ENCODE measurements at places on chromosomes 4 and X.
A peak's percentile ranks its signal among the peaks of the same experiment; 100 is the strongest.

DNA sequence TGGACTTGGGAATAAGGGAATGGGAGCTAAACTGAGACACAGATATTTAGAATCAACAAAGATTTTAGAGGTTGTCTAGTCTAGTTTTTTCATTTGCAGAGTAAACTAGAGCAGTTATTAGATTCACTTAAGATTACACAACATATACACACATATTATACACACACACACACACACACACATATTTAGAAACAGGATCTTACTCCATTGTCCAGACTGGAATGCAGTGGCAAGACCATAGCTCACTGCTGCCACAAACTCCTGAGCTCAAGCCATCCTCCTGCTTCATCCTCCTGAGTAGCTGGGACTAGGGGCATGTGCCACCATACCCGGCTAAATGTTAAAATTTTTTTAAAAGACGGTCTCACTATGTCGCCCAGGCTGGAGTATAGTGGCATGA is 127.8 kb downstream of the TSPAN5 start:
- no peak for DNase-seq

DNA sequence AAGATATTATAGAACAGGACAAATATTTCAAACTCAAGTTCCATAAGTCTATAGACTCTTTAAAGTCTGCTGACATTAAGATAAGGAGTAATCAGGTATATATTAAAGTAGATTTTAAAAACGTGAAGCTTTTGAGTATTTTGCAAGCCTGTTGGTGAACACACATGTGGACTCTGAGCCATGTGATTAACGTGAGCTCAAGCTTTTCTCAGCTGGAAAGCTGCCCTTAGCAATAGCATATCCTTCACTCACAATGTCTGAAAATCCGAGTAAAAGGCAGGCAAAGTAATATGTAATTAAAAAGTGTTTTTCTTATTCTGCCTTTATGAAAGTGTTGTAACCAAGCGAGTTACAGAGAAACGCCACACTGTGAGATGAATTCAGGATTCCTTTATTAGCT is 140.5 kb upstream of the AADAT start:
- DNase-seq, result no peak

DNA sequence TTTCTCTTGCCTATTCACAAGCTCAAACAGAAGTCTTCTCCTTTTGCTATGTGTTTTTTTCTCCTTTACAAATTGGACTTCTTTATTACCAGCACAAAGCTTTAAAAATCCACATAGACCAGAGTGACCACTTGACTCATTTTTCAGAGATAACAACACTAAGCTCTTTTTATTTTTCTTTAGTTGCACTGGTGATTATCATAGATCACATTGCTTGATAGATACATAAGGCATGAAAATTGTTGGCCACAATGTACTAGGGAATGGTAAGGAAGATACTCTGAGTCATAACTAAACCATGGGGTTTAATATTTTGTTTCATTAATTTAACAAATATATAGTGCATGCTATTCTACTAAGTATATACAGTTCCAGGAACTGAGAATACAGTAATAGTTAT is 159.0 kb downstream of the GASK1B start:
- no peak for DNase-seq

- DNase-seq, result peak; percentile 74
These were observed 605 bp downstream of the ANXA5 start for GRCh38 chr4:121696170-121696580.

DNA sequence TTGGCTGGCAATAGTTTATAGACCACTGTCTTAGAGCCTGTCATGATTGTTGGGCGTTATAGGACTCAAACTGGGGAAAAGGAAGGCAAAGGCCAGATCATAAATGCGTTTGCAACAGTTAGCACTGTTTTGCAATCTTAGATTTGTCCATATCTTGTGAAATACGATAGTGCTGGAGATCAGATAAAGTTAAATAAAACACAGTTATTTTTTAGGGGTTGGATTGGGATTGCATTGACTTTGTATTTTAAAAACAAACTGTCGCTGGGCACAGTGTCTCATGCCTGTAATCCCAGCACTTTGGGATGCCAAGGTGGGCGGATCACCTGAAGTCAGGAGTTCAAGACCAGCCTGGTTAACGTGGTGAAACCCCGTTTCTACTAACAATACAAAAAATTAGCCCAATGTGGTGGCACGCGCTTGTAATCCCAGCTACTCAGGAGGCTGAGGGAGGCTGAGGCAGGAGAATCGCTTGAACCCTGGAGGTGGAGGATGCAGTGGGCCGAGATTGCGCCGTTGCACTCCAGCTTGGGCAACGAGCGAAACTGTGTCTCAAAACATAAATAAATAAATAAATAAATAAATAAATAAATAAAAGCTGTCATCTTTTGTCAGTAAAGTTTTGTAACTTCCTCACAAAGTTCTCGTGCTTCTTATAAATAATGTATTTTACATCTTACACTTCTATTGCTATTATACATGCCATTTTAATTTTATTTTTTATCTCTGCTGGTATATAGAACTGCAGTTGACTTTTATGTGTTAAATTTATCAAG is 117.2 kb downstream of the KDM6A start:
- DNase-seq, result no peak

GRCh38 chr4:153759407-153760316 is at the start of gene RNF175:
Gene RNF175 (minus strand): TSS chr4:153760024. CDS start chr4:153759862, 162 bp downstream.
- DNase-seq, result peak; percentile 32

DNA sequence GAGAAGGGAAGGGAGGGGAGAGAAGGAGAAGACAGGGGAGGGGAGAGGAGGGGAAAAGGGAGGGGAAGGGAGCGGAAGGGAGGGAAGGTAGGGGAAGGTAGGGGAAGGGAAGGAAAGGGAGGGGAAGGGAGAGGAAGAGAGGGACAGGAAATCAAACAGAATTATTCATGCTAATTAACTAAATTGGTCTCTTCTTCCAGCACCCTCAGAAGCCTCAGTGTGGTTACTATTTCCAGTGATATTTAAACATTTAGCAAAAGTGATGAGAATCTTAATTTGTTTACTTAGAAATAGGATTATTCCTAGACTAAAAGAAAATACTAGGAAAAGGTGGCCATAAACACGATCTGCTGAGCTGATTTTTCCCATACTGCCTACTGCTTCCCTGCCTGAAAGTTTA is 193.1 kb upstream of the CPEB2 start:
- no peak for DNase-seq

DNA sequence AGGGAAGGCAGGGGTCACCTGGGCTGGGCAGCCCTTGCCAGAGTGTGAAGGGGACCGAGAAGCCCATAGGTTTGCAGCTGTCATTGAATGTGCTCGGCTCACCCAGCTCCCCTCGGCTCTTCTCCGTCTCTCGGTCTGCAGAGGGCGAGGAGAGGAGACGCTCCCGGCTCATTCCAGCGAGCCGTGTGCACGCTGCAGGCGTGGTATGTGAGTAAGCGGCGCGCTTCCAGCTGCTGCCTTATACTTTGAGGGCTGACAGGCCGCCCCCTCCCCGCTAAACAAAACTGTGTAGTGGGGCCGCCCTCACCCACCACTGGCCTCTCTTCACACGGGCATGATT is 23.0 kb upstream of the BCORL1 start:
- DNase-seq, result no peak

All from head of caudate nucleus (tissue), 42 donors.